Fibroblast of skin of scalp (primary cell): ENCODE measurements at places on chromosomes 16 and 17.

DNA sequence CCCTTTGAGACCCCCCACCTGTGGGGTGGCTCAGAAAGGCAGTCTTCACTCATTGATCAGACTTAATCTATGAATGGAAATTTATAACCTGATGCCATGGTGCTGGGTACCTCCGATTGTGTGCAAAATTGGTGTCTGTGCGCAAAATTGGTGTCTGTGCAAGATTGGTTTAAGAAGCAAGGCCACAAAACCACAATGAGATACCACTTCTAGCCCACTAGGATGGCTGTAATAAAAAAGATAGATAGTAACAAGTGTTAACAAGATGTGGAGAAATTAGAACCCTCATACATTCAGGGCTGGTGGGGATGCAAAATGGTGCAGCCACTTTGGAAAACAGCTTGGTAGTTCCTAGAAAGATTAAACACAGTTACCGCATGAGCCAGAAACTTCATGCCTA, 13.9 kb upstream of the CSNK2A2 start:
- no peak for DNase-seq

GRCh38 chr16:2040787-2041522, 6.7 kb downstream of the NTHL1 start:
- no peak for DNase-seq

DNA sequence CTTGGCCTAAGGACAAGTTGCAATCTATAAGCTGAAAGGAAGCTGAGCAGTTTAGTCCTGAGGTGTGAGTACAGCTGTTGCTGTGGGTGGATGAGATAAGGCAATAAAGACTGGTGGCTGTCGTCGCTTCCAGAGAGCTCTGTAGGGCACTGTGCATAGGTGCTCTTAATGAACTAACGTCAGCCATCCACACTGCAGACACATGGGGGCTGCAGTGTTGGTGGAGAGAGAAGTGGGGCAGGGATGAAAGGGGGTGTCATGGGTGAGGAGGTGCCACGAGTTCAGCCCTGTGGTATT, 139.9 kb upstream of the IRX3 start:
- DNase-seq: no peak

GRCh38 chr17:82810644-82811430, 29.0 kb downstream of the ZNF750 start:
- no peak for DNase-seq

DNA sequence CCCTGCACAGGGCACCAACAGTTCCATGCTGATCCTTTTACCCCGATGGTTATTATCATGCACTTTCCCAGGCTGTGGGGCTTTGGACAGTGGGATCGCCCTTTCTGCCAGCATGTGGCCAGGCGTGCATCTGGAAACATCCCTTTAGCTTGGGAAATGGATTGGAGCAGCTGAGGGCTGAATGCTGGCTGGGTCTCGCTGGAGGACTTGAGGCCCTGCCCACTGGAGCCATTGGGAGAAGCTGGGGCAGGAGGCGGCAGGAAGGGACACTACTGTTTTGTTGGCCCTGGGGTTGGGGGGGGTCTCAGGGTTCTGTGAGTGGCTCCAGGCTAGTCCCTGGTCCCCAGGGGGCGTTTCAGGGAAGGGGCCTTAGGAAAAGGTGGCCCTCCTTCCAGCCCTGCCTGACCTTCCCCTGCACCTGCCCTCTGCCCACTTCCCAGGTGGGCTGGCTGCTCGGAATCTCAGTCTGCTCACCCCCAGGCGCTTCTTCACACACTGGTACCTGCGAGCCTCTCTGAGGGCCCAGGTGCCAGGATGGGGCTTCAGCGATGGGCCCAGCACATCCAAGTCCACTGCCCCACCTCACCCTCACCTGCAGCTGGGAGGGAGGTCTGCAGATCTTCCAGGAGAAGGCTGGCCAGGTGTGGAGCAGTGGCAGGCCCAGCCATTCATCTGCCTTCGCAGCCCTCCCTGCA, 1.6 kb upstream of the ADGRG3 start:
- no peak for DNase-seq

DNA sequence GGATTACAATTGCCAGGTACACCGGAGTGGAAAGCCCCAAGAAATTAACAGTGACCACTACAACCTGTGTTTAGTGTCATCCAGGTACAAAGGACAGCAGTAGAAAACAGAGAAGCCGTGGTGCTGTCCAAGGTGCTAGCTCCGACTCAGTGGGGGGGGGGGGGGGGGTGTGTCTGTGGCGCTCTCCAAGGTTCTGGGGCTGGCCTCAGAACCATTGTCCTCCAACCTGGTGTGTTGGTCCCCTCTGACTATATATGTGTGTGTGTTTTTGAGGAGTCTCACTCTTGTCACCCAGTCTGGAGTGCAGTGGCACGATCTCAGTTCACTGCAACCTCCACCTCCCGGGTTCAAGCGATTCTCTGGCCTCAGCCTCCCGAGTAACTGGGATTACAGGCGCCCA, 5.8 kb upstream of the ZNF23 start:
- DNase-seq: peak; percentile 48
